EH (cell line): ENCODE measurements at places on chromosomes 3 and 15.

- no peak for DNase-seq
These were observed 1.5 kb downstream of the SERF2 start for GRCh38 chr15:43793647-43794046.

- DNase-seq, result peak; percentile 8
These were observed 260.2 kb downstream of the PDZRN3 start for GRCh38 chr3:73364517-73364916.

DNA sequence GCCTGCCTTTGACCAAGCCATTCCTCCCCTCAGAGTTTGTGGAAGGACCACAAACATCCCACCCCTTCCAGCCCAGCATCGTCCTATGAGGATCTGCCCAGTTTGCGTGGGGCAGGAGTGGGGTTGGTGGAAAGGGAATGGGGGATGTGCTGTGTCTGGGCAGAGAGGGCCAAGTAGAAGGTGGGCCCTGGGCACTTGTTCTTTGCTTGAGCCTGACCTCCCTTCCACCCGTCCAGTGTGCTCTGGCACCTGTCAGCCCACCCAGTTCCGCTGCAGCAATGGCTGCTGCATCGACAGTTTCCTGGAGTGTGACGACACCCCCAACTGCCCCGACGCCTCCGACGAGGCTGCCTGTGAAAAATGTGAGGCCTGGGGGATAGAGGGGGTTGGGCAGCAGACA is 10.3 kb downstream of the SPINT1 start:
- DNase-seq, result no peak

DNA sequence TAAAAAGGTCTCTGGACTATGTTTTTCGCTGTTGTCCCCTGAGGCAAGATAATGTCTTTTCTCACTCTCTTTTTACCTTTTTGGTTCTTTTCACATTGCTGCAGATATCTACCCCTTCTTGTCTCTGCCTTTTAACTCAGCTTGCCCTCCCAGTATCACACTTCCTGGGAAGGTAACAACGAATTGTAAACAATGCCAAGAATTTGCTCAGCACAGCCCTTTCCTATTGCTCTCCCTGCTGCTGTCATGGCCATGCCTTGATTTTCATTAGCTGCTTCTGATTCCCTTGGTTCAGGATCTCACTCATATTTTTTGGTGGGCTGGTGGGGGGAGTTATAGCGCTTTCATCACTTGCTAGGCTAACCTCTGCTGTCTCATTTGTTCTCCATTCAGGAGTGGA is 123.1 kb upstream of the DPH6 start:
- DNase-seq, result no peak

GRCh38 chr15:81069356-81069755 is 64.7 kb upstream of the CFAP161 start:
- DNase-seq, result no peak

GRCh38 chr3:16309558-16309957 is 44.5 kb downstream of the OXNAD1 start:
- DNase-seq, result peak; percentile 49

DNA sequence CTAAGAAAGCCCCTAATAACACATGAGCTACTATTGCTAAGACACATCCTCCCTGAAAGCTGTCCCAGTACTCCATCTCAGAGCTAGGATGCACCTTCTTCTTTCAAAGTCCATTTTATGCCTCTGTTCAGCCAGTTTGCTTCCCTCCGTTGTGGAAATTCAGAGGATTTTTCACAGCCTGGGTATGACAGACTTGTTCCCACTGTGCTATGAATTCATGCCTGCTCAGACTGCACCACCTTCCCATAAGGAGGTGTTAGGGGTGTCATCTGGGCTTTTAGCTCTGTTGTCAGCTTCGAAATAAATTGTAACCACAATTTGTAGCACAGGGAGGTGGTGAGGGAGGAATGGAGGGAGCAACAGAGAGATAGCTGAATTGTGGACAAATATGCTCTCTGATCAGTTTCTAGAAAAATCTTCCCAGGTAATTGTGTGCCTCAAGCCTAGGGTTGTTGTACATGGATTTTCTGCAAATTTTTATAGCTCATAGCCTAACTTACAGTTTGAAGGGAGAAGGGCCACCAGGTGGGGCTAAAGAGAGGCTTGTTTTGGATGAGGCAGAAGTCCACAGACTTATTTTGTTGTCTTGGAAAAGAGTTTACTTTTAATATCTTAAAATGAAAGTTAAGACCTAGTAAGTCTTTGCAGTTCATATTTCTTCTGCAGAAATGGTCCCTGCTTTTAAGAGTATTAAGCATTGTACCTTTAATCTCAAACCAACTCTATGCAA is 462.0 kb downstream of the PDCD6IP start:
- DNase-seq, result peak; percentile 49

DNA sequence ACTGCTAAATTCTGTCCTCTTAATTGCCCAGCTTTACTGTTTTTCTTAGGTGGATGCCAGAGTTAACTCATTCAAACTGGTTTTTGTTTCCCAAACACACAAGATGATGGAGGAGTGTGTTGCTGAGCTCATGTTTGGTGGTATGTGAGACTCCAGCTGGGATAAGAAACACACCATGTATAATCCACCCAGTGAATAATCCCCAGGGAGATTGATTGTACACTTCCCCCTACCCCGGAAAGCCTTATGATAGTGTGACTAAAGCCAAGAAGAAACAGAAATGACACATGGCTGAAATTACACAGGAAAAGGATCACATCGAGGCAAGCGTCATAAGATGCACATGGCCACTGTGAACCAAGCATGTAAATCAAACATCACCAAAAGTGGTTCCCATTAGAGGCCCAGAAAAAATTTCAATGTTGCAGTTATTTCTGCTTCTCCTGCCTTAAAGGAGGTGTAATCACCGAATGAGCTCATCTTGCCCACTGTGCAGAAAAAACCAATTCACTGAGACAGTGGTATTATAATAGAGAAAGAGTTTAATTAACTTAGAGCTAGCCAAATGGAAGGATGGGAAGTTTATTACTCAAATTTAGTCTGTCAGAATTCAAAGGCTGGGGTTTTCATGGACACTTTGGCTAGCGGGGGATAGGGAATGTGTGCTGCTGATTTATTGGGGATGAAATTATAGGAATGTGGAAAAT is 56.7 kb upstream of the MAGI1 start:
- no peak for DNase-seq

DNA sequence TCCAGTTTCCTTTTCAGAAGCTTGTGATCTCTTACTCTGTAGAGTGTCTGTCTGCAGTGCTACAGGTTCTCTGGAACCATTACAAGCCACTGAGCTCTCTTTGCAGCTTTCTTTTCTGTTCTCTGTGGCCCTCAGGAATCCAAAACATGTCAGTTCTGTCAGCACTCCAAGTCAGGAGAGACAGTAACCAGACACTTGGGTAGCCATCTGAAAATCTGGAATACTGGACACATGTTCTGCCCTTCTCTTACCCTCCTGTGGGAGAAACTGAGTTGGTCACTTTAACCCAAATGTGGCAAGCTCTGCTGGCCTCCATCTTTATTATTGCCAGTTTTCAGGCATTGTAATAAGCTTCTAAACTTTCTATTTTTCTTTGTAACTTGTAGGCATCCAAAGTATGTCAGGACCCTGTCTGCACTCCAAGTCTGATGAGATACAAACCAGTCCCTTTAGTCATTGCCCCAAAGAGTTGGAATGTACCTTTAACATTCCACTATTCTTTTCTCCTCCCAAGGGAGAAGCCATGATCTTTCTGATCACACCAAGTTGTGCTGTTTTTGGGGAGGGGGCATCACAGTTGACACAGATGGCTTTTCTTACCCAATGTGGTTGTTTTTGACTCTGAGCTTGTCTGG is 183.7 kb downstream of the DPH6 start:
- DNase-seq, result peak; percentile 85

- DNase-seq, result peak; percentile 77
These were observed 508.6 kb downstream of the FHIT start for GRCh38 chr3:60742606-60743145.

GRCh38 chr3:57616233-57616632 is 19.1 kb upstream of the ARF4 start:
- DNase-seq, result no peak

GRCh38 chr3:67461667-67462142 is 192.7 kb downstream of the SUCLG2 start:
- DNase-seq, result peak; percentile 66

DNA sequence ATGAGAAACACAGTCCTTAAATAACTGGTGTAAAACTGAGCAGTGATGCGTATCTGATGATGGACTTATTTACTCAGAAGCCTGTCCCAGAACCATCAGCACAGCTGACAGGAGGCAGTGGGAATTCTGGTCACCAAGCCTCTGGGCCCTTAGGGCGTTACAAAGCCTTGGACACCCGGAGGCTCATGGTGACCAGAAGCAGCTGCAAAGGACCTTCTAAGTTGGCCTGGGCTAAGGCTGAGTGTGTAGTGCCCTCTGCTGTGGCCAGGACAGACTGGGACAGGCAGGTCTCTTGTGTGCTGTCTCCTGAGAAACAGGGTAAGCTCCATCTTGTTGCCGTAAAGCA is 168.9 kb downstream of the ATP10A start:
- DNase-seq, result no peak

- DNase-seq, result no peak
These were observed 17.7 kb downstream of the MAGEF1 start for GRCh38 chr3:184694133-184694665.

DNA sequence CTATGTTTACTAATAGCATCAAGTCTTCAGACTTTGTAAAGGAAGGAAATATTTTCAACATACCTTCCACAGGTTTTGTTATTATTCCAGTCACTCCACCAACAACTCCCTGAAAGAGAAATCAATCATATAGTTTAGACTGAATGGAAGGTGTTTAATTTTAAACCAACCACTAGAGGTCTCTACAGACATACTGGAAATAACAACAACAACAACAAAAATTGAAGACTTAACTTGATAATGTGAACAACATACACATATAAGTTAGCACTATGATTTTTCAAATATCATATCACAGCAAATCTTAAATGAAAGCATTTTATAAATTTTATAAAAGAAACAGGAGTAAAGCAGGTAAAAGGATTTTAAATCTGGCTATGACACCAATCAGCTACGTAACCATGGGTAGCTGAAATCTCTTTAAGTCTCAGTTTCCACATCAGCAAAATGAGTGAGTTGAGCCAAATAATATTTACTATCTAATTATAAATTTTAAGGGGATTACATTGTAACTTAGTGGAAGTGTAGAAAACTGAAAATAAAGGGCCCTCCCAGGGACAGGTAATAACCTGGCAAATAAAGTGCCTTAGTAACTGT is 188.2 kb downstream of the VPS13C start:
- peak; percentile 34 for DNase-seq

DNA sequence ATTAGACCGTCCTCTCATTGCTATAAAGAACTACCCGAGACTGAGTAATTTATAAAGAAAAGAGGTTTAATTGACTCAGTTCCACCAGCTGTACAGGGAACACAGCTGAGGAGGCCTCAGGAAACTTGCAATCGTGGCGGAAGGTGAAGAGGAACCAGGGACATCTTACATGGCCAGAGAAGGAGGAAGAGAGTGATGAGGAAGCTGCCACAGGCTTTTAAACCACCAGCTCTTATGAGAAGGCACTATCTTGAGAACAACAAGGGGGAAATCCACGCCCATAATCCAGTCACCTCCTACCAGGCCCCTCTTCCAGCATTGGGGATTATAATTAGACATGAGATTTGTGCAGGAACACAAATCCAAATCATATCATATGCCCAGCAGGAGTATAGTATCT is 138.5 kb downstream of the ALCAM start:
- DNase-seq, result no peak

- peak; percentile 31 for DNase-seq
These were observed 121.6 kb upstream of the VEPH1 start for GRCh38 chr3:157624801-157625200.

- no peak for DNase-seq
These were observed 151.7 kb downstream of the ROBO2 start for GRCh38 chr3:77191640-77192039.

DNA sequence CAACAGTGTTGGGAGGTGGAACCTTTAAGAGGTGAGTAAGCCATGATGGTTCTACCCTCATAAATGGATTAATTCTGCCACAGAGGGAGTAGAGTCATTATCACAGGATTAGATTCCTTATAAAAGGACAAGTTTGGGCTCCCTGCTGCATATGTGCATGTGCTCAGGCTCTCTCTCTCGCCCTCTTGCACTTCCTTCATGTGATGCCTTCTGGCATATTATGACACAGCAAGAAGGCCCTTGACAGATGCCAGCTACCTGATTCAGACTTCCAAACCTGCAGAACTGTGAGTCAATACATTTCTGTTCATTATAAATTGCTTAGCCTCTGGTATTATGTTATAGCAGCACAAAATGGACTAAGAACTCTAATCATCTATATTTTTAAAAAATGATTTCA is 205.3 kb downstream of the CTNNB1 start:
- DNase-seq, result no peak

GRCh38 chr15:96041982-96042733 is 288.3 kb upstream of the NR2F2 start:
- no peak for DNase-seq

GRCh38 chr3:116524453-116525210 is 79.3 kb upstream of the LSAMP start:
- no peak for DNase-seq

DNA sequence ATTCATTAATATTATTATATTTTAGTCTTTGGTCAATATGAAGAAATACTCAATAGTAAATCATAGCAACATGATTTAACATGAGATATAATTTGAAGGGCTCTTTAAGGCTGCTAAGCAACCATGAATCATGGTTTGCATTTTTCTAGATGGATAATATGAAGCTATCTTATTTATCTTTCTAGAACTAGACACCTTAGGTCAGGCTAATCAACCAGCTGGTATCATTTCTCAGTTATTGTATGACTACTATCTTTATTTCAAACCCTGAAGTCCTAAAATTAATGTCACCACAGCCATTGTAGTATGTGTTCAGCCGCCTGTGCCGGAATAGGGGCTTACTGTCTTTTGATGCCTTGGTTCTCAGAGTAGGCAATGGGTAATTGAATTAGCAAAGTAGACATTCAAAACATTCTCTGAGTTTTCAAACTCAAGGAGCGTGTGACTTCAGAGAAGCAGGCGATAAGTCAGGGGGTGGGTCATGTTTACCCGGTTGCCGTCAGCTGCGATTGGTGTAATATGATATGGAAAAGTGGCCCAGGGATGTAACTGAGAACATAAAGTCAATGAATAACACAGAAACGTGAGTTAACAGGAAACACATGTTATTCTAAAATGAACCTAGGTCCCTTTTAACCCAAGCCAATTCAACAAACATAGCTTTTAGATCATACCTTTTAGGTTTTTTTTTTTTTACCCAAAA is 93.4 kb upstream of the CTDSPL start:
- DNase-seq, result no peak

DNA sequence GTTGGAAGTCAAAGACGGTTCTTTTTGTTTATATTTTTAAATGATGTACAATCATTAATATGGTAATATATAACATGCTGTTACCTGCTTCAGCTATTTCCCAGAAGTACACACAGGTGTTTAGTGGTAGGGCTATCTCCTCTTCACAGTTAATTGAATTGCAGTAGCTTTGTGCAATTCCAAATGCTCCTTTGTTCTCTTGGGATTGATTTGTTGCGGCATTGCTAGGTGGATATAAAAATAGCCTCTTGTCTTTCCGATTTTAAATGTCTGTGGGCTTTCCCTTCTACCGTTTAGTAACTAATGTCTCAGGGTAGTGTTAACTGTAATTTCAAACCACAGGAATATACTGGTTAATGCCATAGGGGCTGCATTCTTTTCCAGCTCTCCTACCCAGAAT is 307.6 kb upstream of the SLITRK3 start:
- DNase-seq, result no peak
